GDM1 (cell line): ENCODE measurements at places on chromosomes 6 and 20.

DNA sequence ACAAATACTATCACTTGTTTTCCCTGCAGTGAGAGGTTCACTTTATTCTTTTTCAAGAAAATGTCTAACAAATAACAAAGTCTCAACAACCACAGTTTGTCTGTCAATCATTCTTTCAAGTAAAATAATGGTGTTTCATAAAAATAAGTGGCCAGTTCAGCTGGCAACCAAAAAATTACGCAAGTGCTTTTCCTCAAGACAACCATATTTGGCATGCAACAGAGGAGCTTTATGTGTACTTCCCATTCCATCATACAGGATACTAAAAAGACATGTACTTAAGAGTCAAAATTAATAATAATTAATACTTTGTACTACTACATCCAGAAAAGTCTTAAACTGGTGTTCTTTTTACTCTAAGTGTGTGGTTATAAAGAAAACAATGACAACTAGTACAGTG, 34.6 kb downstream of the ATG5 start:
- no peak for DNase-seq

GRCh38 chr6:157056275-157056674, 267.0 kb downstream of the TMEM242 start:
- no peak for DNase-seq

DNA sequence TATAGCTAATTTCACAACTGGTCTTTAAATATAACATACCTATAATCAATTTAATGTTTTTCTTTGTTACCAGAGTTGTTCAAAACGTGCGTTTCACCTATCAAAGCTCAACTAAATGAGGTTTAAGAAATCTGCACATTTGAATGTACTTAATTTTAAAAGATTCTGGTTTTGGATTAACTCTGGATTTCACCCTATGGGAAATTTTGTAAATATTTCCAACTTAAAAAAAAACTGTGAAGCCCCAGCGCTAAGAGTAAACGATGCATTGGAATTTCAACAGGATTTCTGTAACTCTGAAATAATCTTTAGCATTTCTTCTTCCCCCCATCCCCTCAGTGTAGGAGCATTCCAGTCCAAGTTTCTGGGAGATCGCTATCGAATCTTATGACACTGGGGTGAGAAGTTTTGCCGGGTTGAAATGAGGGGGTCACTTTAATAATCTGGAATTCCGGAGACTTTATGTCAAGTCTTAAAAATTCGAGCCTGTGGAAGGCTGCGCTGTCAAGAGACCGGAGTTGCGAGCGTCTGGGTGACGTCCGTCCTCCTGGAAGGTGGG, 643 bp upstream of the MAP3K4 start:
- DNase-seq = no peak

DNA sequence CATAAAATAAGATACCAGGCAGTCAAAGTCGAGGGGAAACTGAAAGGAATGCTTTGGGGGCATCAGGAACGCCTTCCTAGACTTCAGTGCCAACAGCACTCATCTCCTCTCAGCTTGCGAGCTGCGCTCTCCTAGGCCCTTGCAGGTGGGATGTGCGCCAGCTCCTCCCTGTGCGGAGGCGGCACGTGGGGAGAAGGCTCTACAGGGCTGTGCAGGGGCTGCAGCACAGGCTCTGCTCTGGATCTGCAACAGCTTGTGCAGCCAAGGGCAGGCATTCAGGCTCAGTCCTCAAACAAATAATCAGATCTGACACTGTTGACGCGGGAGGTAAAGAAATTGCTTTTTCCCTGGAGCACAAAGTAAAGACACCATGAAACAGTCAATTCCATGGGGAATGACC, 144.8 kb downstream of the TTLL2 start:
- DNase-seq = no peak

GRCh38 chr6:41780551-41781365, at the start of gene PRICKLE4:
TSS of gene PRICKLE4 (plus strand) at chr6:41780782. CDS start at chr6:41783474, 2,692 bp downstream.
- DNase-seq = no peak

- no peak for DNase-seq
Measured at GRCh38 chr6:131001111-131001736, 61.8 kb downstream of the EPB41L2 start.

DNA sequence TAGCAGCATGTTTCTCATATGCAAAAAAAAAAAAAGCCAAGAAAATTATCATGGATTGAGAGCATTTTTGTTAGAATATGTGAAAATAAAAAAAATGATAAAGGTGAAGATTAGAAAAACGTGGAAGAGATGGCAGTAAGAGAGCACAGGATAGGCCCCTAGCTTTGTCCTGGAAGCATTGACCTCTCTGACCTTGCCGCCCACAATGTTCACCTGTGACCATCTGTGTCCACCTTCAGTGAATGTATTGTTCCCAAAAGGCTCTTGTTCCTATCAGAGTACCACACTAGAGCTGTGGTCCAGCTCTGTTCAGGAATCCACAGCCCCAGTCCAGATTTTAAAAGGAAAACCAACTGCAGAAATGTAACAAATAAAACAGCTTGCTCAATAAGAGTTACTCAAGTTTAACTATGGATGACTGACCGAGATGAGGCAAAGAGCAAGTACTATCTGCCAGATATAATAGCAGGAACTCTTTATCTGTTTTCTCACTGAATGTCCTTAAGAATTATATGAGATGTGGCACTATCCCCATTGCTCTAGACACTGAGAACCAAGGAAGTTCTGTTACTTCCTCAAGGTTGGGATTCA, 287.7 kb upstream of the STXBP5 start:
- DNase-seq = no peak

DNA sequence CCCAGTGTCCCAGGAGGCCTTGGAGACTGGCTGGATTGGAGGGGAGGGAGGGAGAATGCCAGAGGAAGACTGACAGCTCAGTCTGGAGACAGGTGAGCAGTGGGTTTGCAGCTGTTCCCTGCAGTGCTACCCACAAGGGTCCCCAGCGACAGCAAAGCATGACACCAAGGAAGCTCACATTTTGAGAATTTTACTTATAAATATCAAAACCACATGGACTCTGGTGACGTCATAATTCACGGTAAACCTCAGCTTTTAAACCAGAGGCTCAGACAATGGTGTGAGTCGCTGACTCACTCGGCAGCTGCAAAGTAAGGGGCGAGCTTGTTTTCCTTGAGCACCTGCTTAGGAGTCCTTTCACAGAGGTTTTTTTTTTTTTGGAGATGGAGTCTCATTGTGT, 65.2 kb downstream of the THBS2 start:
- DNase-seq = no peak

GRCh38 chr6:149052350-149053106, 265.0 kb upstream of the TAB2 start:
- DNase-seq = no peak

GRCh38 chr6:129672341-129672682, 37.7 kb downstream of the ARHGAP18 start:
- no peak for DNase-seq

DNA sequence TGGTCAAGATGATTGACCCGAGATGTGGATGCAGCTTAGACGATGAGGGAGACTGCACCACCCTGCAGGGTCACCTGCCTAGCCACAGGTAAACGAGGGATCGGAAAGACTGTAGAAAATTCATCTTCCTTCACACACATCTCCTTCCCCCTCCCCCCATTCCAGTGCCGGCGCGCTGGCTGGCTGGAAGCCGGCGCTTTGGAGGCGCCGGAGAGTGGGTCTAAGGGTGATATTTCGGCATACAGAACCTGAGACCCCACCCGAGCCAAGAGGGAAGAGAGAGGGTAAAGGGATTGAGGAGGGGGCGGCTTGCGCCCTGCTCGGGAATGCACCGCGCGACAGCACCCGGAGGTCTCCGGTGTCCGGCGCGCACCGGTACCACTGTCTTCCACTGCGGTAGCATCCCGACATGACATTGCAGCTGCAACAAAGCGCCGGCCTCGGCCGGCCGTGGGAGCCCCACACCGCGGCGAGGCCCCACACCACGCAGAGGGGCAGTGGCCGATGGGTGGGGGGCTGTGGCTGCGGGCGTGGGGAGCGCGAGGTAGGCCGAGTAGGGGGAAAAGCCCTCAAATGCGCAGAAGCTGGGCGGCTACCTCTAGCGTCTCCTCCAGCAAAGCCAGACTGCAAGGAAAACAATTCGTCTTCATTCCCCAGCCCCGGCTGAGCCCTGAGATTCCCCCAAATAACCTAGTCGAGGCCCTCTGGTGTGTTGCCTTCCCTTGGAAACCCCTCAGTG, 984 bp downstream of the TNFRSF21 start:
- no peak for DNase-seq

DNA sequence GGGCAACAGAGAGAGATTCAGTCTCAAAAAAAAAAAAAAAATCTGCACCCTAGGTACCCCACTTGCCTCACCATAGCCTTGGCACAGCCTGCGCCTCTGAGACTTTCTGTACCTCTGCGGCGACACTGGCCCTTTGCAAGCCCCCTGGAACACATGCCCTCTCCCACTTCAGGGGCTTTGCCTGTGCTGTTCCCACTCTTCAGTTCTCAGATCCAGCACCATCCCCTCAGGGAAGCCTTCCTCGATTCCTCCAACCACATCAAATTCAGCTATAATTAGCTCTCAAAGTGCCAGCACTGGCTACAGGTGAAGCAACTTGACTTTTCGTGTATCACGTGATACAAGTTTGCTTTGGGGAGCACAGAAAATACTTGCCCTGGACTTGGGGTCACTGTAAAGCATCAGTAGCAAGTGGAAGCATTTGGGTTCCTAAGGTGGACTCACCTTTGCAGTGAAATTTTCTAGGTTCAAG, 2.1 kb upstream of the UBE2V1 start:
- no peak for DNase-seq

DNA sequence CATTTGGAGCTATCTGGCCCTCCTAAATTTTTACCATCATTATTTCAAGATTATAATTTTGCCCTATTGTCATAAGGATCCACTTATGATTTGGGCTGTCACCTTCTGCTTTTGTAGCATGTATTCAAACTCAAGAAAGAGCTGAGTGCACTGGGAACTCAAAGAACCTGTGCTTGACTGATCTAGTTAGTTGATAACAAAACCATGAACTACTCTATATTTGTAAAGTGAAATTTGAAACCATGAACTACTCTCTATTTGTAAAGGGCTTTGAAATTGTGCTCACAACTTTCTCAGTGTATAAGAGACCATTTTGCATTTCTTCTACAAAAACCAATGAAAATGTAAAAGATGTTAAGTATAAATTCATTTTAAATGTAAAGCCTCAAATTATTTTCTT, 77.5 kb upstream of the POPDC3 start:
- DNase-seq = no peak

DNA sequence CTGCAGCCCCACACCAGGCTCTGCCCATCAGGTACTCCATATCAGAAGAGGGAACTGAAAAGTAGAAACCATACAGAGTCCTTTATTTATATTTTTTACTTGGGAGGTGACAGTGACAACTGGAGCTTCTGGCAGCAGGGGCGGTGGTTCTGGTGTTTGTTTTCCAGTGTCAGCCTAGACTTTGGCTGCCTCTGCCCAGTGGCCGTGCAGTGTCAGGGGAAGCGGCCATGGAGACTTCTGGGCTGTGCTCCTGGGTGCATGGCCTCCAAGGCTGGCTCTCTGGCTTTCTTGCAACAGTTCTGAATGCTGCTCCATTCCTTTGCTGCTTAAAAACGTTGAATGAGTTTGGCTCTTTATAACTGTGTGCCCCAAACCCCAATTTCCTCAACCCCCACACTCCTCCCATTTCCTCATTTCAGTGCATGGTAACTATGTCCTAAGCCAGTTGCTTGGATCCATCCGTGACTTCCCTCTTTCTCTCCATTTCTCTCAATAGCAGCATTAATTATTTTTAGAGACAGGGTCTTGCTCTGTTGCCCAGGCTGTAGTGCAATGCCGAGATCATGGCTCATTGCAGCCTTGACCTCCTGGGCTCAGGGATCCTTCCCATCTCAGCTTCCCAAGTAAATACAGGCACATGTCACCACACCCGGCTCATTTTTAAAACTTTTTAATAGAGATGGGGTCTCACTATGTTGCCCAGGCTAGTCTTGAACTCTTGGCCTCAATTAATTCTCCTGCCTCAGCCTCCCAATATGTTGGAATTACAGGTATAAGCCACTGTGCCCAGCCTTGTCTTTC, 141.1 kb upstream of the SGK1 start:
- no peak for DNase-seq
